T-helper 1 cell treated with Interleukin-12 subunit alpha and Interleukin-12 subunit beta and Interleukin-4 antibody, amounts not matched to agents 30 ng/mL and 1 ng/mL, for 36 hours (primary cell): ENCODE measurements at places on chromosomes 2 and 18. TPM values are rescaled to one million over a fixed set of nuclear protein-coding genes. Genes with fewer than 3 reads are reported as not detected.

Gene SEPTIN2
- total RNA-seq = 217 and 223 TPM in 2 replicates

Gene CDH7
- total RNA-seq = not detected in 2 replicates

Gene ASPRV1
- 1.1 TPM in 2 replicates for total RNA-seq

Gene UBXN4
- 133 and 136 TPM in 2 replicates for total RNA-seq

Gene PROC
- total RNA-seq = not detected in 2 replicates

Gene IL1R1
- 0.22 and 0.39 TPM in 2 replicates for total RNA-seq

Gene CKAP2L
- total RNA-seq = 33.2 and 38.4 TPM in 2 replicates

Gene NDUFB3
- 113 and 120 TPM in 2 replicates for total RNA-seq

Gene CTNNA2
- not detected in 2 replicates for total RNA-seq

Gene SALL3
- not detected in 2 replicates for total RNA-seq

Gene COL3A1
- not detected in 2 replicates for total RNA-seq

Gene CNTNAP5
- total RNA-seq = not detected in 2 replicates

Gene EEF1B2
- total RNA-seq = 439 and 462 TPM in 2 replicates
